ENCODE measurements at places on chromosomes 12 and 14.

GRCh38 chr12:109302358-109302757 is 6.7 kb downstream of the FOXN4 start:
- no peak for DNase-seq

DNA sequence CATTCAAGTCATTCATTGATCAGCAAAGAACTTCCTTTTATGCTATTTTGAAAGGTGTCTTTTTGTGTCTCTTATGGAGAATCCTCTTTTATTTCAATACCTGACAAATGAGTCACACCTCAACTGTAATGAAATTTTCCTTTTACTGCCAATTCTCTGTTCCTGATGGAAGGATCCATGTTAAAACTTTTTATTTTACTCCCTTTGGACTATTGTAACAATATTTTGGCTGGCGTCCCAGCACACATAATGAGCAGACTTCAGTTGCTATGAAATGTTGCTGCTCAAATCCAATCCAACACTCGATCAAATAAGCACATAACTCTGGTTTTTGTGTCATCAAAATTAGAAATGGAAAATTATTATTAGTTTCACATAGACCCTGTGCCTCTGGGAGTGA is 21.9 kb upstream of the SLC15A5 start:
- no peak for DNase-seq

DNA sequence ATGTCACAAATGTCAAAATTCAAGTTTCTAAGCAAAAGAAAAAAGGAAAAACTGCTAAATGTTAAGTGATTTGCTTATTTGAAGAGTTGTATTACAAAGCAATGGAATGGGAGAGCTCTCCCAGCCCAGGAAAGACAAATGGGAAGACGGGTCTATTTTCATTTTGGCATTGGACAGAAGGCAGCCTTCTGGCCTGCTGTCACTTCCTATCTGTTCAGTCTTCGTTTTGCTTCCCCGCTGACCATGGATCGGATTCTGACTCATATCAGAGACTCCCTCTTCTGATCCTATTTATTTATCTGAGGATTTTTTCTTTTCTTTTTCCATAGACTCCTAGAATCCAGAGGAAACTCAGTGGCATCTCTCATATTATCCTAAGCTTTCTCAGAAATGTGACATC is 634.9 kb downstream of the DIO2 start:
- no peak for DNase-seq

GRCh38 chr14:67733616-67734015 is 31.9 kb downstream of the RDH12 start:
- peak; percentile 18 for DNase-seq

DNA sequence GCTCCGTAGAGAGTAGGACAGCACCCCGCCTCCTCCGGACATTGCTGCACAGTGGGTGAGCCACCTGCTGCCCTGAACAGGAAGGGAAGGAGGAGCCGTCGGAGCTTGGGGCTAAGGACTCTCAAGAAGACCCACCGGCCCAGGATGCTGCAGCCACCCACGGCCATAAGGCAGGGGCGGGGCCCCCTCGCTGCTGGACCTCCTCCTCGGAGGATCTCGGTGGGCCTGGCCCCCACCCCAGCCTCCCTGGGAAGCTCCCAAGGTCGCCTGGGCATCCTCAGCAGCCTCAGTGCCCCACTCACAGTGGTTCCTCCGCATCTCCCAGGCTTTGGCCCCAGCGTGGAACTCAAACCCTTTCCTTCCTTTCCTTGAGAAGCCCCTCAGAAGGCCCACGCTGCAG is 68.6 kb upstream of the DIO3 start:
- DNase-seq: no peak

DNA sequence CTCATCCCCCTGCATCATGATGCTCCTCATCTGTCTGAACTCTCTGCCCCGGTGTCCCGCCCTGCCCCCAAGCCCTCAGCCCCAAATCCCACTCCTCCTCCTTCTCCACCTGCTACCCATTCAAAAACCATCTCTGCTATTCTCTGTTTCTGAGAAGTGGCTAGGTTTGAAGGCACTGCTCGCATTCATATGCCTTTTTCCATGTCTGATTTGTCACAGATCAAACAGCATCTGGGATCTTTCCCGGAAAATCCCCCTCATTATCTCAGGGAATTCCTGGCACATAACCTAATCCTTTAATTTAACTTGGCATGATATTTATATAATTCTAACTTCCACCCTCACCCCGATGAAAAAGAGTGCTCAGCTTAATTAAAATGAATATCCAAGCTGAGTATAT is 3.3 kb upstream of the ADAM20 start:
- DNase-seq: no peak

- no peak for DNase-seq
These were observed 33.9 kb downstream of the SLC39A9 start for GRCh38 chr14:69432364-69432763.

GRCh38 chr14:24232645-24233537 is at the start of gene GMPR2:
TSS of gene GMPR2 (plus strand) at chr14:24232929. CDS start at chr14:24233254, 325 bp downstream.
- DNase-seq: no peak

DNA sequence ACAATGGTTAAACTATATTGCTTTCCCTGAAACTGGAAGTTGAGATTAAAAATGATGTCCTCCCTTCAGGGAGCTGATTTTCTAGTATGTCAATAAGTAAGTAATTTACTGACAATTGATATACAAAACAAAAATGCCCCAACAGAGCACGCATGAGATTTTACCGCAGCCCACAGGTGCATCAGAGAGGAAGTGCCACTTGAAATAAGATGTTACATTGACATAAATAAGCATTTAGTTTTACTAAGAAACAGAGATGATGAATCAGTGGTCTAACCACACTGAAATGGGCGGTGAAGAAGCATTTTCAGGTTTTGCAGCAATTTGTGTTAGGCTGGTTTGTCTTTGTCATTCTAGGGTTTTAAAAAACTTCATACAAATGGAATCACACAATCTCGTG is 8.8 kb upstream of the CLECL1 start:
- DNase-seq: no peak

DNA sequence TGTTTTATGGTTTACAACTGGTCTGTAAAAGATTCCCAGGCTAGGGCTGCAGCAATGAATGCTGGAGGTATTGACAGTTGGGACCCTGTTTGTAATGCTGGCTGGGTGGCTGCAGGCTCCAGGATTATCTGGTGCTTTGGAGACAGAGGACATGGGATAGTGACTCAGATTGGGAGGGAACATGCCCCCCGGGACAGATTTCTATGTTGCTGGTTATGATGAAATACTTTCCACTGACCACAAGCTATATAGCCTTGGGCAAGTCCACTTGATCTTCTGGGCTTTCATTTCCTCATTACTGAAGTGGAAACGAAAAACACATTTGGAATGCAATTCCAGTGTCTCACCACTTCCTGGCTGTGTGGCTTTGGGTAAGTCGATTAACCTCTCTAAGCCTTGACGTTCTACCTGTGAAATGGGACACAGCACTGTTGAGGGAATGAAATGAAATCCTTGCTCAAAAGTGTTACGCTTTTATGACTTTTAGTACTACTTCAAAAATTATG is 6.3 kb upstream of the TPCN1 start:
- no peak for DNase-seq

GRCh38 chr12:42156232-42156631 is 11.6 kb upstream of the GXYLT1 start:
- DNase-seq: no peak

GRCh38 chr12:91133871-91134270 is 22.6 kb upstream of the LUM start:
- DNase-seq: no peak

DNA sequence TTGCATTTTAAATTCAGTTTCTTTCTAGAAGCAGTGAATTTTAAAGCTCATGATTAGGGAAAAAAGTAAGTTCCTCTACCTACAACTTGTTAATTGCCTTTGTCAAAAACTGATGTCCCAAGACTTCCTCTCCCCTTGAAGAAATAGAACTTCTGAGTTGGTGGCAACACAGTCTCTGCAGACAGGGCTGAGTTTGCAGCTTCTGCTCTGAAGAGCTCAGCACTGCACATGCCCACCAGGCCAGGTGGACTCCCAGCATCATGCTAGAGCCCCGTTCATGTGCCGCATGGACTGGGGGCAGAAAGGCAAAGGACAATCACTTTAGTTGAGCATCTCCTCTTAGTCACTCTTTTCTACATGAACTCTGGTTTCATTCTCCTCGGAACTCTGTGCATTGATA is 620.1 kb downstream of the VRK1 start:
- no peak for DNase-seq

DNA sequence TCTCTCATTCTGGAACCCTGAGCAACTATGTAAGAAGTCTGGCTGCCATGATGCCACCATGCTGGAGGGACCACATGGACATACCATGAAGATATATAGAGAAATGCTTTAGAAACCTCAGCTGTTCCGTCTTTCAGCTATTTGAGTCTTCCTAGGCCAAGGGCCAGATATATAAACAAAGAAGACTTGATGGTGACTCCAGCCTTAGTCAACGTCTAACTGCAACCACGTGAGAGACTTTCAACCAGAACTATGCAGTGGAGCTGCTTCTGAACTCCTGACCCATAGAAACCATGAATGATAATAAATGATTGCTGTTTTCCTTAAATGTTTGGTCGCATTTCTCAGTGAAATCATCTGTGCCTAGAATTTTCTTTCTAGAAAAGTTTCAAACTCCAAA is 20.0 kb upstream of the KITLG start:
- no peak for DNase-seq

- no peak for DNase-seq
These were observed 31.7 kb downstream of the BBS10 start for GRCh38 chr12:76316468-76316867.

GRCh38 chr14:104819361-104819781 is 18.5 kb downstream of the ZBTB42 start:
- no peak for DNase-seq

DNA sequence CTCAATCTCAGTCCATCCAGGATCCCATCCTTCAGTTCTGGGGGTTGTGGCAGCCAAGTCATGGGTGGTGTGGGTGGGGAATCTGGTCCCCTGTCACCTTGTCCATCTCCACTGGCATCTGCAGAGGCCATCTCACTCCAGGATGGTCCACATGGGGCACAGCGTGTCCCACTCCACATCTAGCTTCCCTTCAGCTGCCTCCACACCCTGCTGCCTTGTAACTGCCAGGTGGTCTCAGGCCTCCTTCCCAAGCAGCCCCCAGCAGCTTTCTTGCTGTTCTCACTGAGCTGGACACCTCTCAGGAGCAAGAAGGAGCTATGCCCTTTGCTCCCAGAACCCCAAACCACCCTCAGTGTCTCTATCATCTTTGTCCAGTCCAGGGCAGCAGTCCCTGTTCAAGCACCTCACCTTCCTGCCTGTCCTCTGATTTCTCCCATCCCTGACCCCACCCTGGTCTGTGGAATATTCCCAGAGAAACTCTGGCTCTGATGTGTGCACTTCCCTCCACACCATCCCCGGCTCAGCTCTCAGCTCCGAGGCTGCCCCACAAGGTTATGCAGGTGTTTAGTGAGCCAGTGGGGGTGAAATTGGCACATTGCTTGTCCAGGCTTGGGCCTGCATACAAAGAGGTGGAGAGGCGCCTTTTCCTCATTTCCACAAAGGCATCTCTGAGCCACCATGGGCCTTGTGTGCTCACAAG is 13.7 kb upstream of the DYNC1H1 start:
- no peak for DNase-seq

DNA sequence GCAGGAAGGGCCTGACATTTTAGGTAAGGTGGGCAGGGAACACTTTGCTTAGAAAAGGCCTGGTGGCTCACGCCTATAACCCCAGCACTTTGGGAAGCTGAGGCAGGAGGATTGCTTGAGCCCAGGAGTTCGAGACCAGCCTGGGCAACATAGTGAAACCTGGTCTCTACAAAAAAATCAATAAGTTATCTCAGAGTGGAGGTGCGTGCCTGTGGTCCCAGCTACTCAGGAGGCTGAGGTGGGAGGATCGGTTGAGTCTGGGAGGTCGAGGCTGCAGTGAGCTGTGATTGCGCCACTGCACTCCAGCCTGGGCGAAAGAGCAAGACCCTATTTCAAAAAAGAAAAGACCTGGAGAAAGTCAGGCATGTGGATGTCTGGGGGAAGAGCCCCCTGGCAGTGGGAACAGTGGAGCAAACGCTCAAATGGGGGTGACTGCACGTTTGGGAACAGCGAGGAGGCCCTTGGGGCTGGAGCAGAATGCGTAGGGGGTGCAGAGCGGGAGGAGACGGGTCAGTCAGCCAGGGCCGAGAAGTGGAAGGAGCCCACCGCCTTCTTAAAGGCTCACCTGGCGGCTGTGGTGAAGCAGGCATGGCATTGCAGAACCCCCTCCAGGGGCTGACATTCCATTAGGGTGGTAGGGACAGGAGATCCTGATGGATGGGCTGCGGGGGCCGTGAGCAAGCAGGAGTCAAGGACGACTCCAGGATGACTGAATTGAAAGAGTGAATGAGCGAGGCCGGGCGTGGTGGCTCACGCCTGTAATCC is 6.2 kb upstream of the KIF26A start:
- no peak for DNase-seq

DNA sequence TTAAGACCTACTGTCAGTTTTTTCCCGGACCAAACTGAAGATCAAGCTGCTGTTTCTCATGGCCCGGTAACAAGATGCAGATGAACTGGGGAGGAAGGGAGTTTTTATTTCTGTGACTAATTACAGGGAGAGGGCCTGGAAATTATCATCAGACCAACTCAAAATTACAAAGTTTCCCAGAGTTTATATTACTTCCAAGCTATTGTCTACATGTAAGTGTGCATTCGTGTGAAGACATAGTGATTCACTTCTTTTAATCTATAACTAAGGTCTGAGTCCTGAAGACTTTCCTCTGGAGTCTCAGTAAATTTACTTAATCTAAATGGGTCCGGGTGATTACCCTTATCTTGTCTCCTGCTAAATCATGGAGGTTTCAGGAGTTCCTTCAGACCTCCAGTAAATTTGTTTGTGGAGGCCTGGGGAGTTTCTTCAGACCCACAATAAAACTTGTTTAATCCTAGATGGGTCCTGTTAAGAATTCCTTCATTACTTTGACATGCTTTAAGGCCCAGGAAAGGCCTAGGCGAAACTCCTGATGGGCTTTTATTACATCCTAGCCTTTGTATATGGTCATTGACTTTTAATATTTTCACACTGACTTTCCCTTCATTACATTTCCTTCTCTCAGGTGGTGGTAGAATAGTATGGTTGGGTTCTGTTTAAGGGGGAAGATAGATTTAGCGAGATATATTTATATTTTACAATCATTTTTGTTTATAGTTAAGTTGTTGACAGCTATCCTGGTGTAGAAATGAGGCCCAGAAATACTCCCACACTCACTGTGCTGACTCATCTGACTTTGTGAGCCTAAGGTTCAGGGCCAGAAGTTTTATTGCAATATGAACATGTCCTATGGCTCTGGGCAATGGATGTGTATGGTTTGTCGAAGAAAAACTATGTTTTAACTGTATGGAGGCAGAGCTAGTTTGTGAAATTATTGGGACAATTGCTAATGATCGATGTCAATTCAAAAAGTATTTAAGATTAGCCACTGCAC is 627.0 kb upstream of the FBXO33 start:
- DNase-seq: no peak

GRCh38 chr14:32932302-32932913 is 6.3 kb upstream of the NPAS3 start:
- DNase-seq: no peak

GRCh38 chr14:92663049-92663448 is 85.4 kb downstream of the LGMN start:
- no peak for DNase-seq

DNA sequence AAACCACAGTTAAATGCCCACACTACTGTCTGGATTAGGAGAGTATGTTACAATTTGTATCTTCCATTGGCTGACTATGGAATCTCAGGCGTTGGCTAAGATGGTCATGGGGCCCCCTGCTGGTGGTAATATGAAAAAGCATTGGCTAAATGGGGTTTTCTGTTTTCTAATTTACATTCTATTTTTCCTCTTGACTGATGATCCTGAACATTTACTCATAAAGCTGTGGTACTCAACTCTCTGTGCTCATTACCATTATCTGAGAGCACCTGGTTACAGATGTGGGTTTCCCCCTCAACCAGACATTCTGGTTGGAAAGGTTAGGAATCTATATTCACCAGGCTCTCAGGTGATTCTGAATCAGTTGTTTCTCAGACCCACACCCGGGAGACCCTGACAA is 64.8 kb downstream of the WSCD2 start:
- DNase-seq: no peak
